Natural killer cell (primary cell): ENCODE measurements at places on chromosomes 13 and 19. TPM values are rescaled to one million over a fixed set of nuclear protein-coding genes. Genes with fewer than 3 reads are reported as not detected.

Gene DLL3
- total RNA-seq, result not detected

- no peak for DNase-seq
These were observed 77.1 kb downstream of the CCNA1 start for GRCh38 chr13:36509369-36509768.

- no peak for DNase-seq
These were observed 19.8 kb downstream of the NHLRC3 start for GRCh38 chr13:39058040-39058439.

DNA sequence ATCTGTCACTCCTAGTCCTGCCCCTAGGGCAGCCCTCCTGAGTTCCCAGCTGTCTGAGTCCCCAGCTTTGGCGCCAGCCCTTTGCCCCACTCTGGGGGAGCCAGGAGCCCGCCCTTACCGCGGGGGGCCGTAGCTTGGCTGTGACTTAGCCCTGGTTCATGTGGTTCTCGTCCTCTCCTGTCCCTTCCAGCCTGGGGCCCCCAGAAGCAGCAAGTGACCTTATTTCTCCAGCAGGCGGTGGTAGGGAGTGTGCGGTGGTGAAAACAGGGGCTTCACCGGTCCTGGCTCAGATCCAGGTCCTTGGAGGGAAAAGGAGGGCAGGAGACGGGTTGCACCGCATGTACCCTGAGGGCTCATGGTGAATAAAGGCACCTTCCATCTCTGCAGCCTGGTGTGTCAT lies 7.9 kb downstream of the GIPC3 start:
- DNase-seq, result no peak

- DNase-seq, result no peak
These were observed 11.8 kb downstream of the USPL1 start for GRCh38 chr13:30629527-30629926.
